Inflammatory macrophage treated with lipopolysaccharide for 4 hours (primary cell): ENCODE measurements at places on chromosomes 12 and 14.

- no peak for DNase-seq
Measured at GRCh38 chr14:42719391-42719790, 1112.7 kb downstream of the LRFN5 start.

DNA sequence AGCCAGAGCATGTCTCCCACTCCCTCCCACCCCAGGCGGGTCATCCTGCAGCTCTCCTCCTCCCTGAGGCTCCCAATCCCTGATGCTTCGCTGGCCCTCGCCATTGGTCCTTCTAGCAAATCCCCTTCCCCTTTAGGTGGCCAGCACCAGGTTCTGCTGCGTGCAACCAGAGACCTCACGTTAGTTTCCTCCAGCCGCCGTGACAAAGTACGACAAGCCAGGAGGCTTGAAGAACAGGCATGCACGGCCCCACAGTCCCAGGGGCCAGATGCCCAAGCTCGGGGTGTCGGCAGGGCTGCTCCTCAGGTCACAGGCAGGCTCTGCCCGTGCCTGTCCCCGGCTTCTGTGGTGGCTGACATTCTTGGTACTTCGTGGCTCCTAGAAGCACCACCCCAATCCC is 95.8 kb downstream of the RIMBP2 start:
- DNase-seq: no peak

GRCh38 chr14:32366256-32366879 is 37.3 kb downstream of the AKAP6 start:
- no peak for DNase-seq

GRCh38 chr12:13606290-13606689 is 375.1 kb downstream of the GRIN2B start:
- DNase-seq: no peak
